Activated CD4-positive, alpha-beta T cell treated with anti-CD3 and anti-CD28 coated beads, Interleukin-2, amount 10 ng/mL, durations not matched to agents 7 days and 5 days (primary cell): ENCODE measurements at places on chromosomes 13 and 19. TPM values are rescaled to one million over a fixed set of nuclear protein-coding genes. Genes with fewer than 3 reads are reported as not detected.

DNA sequence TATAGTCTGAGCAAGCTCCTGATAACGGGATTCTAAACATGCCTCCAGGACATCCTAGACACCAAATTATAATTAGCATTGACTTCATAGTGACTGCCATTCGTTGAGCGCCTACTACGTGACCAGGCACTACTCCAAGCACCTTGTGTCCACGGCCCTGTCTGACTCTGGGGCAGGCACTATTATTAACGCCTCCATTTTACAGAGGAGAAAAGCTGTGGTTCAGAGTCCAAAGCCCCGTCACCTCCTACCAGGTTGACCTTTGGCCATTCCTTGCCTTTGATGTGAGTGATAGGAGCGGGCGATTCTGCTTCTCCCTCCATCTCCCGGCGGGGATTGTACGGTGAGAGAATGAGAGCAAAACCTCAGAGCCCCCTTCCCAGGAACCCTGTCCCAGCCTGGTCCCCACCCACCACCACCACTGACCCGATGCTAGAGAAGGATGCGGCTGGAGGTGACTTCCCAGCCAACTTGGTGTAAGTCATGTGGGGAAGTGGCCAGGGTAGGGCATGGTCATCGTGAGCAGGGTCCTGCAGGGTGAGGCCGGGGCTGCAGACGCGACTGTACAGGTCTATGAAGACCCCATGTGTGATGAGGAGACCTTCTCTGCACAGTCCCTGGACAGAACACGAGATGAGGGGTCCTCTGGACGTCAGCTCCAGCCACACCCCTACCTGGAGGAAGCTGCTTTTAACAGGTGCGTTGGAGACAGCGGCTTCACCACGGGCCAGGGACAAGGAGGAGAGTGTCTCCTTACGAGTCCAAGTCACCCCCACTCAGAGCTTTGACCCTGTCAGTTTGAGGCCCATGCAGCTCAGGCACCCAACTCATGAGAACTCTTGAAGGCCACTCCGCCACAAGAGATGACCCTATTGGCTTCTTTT lies at the start of gene IGSF23:
IGSF23 (plus strand) TSS at position 269 of the 884 bp plus-strand sequence; CDS start at position 352, 83 bp downstream.
- H3K27me3 ChIP-seq = no peaks in the 10 kb centered on the region
- DNase-seq = no peak
- H3K36me3 ChIP-seq = no peaks in the 10 kb centered on the region
- no peak within 1 kb of the TSS for H3K4me3 ChIP-seq
- no peaks in the 10 kb centered on the region for H3K4me1 ChIP-seq
- no peak within 1 kb of the TSS for H3K27ac ChIP-seq

- peaks cover 39% of the 10 kb centered on the region for H3K36me3 ChIP-seq
- peaks cover 80% of the 10 kb centered on the region for H3K4me1 ChIP-seq
- no peak overlapping the region for H3K27ac ChIP-seq
- no peak overlapping the region for H3K4me3 ChIP-seq
These were observed 23.5 kb downstream of the ACTN4 start for GRCh38 chr19:38670921-38671398.

The FBXO17 gene
- not detected for total RNA-seq

DNA sequence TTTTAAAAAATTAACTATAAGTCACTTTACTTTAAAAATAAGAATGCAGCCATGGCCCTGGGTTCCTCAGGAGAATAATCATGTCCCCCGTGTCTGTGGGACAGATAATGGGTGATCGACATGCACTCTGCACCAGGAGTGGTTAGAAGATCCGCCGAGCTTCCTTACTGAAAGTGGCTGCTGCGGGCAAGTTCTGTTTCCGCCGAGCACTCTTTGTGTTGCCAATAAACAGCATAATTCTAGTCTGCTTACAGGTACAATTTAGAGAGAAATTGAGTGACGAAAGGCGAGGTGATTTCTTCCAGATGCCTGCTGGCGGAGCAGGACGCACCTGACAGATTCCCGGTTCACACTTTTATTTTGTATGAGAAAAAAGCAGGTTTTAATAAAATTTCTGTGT lies 139.0 kb downstream of the SOX1 start:
- H3K4me3 ChIP-seq = no peak overlapping the region
- H3K27ac ChIP-seq = no peak overlapping the region
- H3K4me1 ChIP-seq = peaks cover 13% of the 10 kb centered on the region
- H3K36me3 ChIP-seq = no peaks in the 10 kb centered on the region
- DNase-seq = peak; percentile 19
- peaks cover 37% of the 10 kb centered on the region for H3K27me3 ChIP-seq

The TMEM190 gene
- not detected for total RNA-seq
